ENCODE measurements at places on chromosomes 1 and 21.

DNA sequence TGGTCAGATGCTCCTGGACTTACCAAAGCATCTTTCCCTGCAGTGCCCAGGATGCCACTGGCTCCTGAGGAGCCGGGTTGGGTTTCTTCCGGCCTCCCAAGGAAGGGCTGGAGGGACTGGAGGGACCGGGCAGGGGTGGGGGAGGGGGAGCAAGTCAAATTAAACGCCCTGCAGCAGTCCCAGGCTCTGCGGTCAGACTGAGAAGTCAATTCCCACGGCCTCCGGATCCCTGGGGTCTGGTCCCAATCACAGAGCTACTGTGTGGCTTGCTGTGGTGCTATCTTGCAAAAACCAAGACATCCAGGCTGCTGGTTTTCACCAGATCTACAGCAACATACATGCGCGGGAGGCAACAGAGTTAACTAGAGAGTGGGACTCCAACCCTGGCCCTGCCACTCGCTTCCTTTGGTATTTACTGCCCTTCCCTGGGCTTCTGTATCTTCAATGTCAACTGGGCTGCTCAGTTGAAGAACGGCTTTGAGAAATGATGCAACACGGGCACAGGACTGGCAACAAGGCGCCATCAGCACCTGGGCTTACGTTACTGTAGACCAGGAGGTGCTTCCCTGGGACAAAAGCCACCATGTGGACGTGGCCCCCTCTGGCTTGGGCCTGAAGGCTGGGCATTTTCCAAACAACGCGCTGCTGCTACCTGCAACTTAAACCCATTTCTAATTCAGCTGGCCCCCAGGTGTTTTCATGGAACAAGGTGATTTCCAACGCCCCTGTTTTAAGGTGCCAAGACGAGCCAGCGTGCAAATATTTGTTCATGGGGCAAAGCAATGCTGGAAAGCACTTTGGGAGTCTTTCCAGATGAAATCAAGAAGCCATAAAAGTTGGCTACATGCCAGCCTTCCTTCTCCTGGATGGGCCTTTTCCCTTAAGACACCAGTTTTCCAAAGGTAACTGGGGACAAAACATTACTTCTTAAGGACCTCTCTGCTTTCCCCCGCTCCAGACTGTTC lies 11.5 kb downstream of the RCC2 start:
- DNase-seq: no peak

- DNase-seq: no peak
These were observed 36.6 kb upstream of the ARF1 start for GRCh38 chr1:228045871-228046270.

GRCh38 chr1:39164256-39164655 lies 40.2 kb upstream of the MACF1 start:
- no peak for DNase-seq

GRCh38 chr1:29639741-29640427 lies 403.6 kb downstream of the PTPRU start:
- peak; percentile 35 for DNase-seq

DNA sequence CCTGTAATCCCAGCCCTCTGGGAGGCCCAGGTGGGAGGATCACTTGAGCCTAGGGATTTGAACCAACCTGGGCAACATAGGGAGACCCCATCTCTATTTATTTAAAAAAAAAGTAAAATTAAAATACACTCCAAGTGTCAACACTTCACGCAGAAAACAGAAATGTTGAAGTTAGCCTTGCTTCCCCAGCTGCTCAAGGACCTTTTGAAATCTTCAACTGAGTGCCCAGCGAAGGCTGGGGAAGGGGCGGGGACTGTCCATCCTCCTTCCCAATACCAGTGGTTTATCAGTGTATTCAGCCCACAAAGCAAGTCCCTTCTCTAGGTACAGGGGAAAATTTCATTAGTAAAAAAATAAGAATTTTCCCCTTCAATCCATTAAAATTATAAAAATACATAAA lies 2.2 kb upstream of the DNAJC28 start:
- DNase-seq: no peak

DNA sequence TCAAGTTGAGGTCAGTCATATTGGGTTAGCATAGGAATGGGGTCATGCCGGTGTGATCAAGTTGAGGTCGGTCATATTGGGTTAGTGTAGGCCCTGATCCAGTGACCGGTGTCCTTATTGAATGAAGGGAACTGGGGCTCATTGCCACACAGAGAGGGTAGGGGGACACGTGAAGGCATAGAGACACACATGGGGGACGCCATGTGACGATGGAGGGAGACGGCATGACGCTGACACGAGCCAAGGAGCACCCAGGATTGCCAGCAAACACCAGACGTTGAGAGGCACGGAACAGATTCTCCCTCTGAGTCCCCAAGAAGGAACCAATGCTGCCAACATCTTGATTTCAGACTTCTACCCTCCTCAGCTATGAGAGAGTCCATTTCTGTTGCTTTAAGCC lies 136.9 kb upstream of the ZBTB40 start:
- DNase-seq: no peak

GRCh38 chr1:233060461-233060994 lies 110.1 kb downstream of the NTPCR start:
- no peak for DNase-seq

DNA sequence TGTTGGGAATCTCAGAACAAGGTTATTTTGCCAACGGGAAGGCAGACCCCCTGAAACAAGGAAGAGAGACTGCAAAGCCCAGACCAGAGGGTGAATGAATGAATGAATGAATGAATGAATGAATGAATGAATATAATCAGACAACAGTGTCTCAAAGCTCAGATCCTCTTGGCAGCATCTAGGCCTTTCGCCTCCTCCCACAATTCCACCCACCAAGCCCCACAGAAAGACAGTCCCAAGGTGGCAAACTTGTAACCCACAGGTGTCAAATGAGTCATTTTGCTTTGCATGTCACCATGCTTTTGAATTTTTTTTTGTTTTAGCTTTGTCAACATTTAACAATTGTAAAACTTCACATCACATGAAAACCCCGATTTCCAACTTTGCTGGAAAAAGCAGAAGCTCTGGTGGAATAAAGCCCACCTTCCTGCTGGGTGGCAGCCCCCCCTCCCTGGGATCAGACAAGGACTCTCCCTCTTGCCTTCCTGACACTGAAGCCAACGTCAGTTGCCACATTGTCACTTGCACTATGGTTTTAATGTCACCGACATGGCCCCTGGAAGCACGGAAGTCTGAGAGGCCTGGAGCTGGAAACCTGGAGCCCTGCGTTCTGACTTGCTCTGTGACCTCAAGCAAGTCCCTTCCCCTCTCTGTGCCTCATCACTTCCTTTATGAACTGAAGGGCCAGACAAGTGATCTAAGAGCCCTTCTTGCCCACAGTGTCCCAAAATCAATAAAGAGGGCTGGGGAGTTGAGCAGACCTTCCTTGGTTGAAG lies 134.6 kb upstream of the RUNX3 start:
- DNase-seq: no peak

GRCh38 chr21:42536601-42537000 lies 22.9 kb downstream of the SLC37A1 start:
- no peak for DNase-seq

GRCh38 chr1:183877053-183877720 lies 72.3 kb downstream of the RGL1 start:
- no peak for DNase-seq

GRCh38 chr1:48472638-48473037 lies 634 bp upstream of the SPATA6 start:
- DNase-seq: no peak

DNA sequence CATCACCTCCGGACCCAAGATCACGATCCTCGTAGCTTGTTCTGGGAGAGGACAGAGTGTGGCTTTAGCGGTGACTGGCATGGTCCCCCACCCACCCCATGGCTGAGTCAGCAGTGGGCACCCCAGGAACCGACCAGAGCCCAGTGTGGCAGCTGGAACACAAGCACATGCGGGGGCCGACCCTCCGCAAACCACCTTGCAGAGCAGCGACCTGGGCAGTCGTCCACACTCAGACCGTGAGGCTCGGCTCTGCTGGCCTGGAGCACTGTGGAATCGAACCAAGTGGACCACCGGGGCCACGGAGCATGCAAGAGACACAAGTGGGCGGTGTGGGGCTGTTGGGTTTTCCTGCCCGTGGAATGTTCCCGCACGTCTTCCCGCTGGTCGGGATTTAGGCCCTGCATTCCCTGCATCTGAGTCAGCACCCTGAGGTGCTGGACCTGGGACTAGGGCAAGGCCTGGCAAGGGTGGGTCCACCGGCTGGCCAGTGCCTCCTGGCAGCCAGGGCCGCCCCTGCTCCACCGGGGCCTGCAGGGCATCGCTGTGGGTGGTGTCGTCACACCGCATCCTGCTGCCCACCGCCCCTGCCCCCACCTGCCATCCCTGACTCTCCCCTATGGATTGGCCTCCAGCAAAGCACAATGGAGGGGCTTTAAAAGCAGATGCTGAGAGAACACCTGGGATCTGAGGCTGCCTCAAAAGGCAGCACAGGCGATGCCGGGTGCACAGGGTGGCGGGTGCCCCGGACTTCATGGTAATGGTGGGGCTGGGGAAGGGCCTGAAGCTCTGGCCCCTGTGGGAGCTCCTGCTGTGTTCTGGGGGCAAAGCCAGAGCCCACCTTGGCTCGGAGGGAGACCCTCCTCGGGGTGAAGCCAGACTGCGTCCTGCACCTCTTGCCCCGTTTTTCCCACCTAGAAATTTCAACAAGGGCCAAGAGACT lies 18.5 kb downstream of the MORN1 start:
- no peak for DNase-seq

GRCh38 chr1:31153423-31153822 lies 86.3 kb downstream of the NKAIN1 start:
- DNase-seq: no peak

- DNase-seq: no peak
These were observed 65.5 kb downstream of the DDX20 start for GRCh38 chr1:111821121-111821745.

DNA sequence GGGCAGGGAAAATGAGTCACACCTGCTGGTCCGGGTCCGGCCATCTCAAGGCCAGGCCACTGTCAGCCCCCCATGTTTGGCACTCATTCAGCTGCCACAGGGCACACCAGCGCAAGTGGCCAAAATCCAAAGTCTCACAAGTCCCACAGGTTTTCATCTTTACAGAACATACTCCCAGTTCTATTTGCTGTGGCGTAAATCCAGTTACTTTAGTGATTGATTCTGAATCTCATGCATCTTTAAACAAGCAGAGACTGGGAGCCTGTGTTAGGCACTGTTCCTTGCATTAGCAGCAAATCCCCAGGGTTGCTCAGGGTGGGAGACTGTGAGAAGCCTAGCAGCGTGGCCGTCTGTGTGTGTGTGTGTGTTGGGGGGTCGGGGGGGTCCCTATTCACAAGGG lies 1.1 kb upstream of the SLC2A5 start:
- DNase-seq: no peak

DNA sequence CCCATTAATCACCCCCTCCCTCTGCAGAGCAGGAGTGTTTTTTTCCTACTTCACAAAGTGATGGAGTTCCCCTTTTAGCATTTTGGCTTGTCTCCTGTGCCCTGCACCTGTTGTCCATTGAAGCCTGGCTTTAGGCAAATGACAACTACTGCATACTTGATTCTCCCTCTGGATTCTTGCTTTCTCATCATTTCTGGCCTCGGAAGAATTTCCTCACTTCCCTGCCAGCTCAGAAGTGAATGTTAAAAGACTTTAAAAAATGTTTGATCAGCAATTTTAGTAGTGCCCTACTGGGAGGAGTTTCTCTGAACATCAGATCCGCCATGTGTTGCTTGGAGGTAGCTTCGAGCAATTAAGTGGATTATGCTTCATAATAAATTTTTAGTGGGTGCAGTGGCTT lies 28.1 kb downstream of the RCOR3 start:
- no peak for DNase-seq

GRCh38 chr1:5548266-5548665 lies 444.0 kb downstream of the NPHP4 start:
- no peak for DNase-seq

- DNase-seq: no peak
These were observed 27.2 kb downstream of the CD34 start for GRCh38 chr1:207883660-207884250.

DNA sequence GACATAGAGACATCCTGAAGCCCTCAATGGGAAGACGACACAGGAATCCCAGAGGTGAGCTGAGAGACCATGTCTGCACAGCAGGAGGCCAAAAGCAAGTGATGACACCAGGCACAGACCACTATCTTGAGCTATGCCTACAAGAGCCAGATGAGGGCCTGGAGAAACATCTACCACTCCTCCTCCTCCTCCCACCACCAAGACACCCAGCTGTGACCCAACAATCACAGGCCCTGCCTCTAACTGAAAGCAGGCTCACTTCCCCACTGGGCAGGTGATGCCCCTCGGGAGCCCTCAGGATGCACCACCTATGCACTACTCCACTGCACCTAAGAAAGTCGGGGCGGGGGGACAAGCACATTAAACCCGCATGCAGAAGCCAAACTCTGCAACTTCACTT lies 16.5 kb downstream of the TADA1 start:
- DNase-seq: no peak

- no peak for DNase-seq
These were observed 2.7 kb downstream of the LCE1F start for GRCh38 chr1:152777510-152778137.

DNA sequence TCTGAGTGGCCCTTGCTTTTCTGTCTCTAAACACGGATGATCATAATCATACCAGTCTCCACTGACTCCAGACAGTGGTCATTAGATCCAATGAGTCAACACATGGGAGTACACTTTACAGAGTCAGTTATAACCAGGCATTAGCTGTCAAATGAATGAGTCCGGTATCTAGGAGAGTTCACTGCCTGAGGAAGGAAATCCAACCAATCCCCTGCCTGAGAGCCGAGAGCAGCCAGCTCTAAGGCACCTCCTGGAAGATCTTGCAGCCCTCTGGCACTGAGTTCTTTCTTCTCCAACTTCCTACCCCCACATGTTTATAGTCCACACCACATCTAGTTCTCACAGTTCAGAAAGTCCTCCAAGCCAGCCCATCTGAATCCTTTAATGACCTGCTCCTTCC lies 29.4 kb upstream of the RBM15 start:
- no peak for DNase-seq

All from NCI-H2107 (cell line).